ENCODE measurements at places on chromosomes 2 and 18.

DNA sequence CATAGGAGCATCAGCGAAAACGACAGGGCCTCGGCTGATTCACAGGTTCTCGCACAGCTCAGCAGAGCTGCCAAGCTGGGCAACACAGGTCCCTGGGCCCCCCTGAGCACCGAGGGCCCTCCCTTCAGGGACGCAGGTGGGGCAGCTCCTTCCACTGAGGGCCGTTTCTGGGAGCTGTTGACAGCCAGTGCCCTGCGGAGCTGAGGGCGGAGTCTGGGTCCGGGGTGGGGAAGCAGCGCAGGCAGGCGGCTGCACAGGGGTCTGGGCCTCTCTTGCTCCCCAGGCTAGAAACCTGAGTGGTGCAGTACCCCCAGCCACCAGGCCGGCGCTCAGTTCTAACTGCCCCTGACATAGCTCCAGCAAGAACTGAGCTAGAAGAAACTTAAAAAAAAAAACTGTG lies 65.7 kb downstream of the PXDN start:
- no peak for DNase-seq

GRCh38 chr2:8518979-8519668 lies 162.7 kb upstream of the ID2 start:
- no peak for DNase-seq

- no peak for DNase-seq
Measured at GRCh38 chr2:55771612-55772011, 78.0 kb upstream of the PNPT1 start.

GRCh38 chr18:50262977-50263376 lies 3.3 kb downstream of the CFAP53 start:
- DNase-seq: no peak

- no peak for DNase-seq
Measured at GRCh38 chr2:151630372-151630771, 103.9 kb downstream of the NEB start.

DNA sequence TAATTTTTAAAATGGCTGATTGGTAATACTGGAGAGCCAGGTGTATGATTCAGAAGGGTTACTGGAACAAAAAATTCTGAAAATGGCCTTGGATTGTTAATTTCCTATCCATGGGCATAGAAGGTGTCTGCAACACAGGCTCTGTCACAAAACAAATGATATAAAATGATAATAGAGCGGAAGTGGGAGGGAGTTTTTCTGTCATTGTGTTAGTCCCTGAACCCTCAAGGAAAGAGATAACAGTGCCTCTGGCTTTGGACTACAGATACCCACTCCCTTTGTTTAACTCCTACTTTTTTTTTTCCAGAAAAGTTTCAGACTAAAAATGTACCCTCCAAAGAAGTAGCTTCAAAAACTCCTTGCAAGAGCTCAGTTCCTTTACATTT lies 28.0 kb upstream of the YES1 start:
- no peak for DNase-seq

DNA sequence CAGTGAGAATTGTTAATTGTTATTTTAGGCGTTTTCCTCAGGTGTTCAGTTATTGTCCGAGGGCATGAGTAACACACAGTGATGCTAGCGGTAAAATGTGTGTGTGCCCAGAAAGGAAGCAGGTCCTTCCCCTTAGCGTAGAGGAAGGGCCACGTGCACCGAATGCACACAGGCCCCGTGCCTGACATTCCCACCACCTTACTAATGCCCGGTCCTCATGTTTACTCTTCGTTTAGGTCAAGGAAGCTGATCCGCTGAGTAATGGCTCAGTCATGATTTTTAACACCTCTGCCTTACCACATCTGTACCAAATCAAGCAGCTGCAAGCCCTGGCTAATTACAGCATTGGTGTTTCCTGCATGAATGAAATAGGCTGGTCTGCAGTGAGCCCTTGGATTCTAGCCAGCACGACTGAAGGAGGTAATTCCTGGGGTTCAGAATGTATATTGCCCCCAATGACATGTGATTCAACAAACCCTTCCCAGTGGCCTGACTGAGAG lies 76.7 kb downstream of the MERTK start:
- DNase-seq: peak; percentile 95

GRCh38 chr2:78262713-78263375 lies 740.7 kb upstream of the LRRTM4 start:
- no peak for DNase-seq

DNA sequence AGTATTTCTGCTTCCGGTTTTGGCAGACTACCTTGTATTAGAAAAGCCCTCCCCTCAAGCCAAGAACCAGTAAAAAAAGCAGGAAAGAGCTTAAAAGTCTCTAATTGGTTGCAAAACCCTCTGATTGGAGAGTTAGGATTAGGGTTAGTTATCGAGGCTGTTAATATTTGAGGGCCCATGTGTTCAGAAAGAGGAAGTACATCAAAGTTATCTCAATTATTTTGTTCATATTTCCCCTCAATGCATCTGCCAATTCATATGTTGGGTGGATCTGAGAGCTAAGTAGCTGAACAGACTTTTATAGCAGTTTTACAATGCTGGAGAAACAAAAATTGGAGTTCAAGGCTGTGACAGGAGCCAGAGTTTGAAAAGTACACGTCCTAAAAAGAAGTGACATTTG lies 43.1 kb upstream of the KLHL14 start:
- DNase-seq: no peak

GRCh38 chr2:27191070-27191829 lies 20.6 kb upstream of the ATRAID start:
- no peak for DNase-seq

DNA sequence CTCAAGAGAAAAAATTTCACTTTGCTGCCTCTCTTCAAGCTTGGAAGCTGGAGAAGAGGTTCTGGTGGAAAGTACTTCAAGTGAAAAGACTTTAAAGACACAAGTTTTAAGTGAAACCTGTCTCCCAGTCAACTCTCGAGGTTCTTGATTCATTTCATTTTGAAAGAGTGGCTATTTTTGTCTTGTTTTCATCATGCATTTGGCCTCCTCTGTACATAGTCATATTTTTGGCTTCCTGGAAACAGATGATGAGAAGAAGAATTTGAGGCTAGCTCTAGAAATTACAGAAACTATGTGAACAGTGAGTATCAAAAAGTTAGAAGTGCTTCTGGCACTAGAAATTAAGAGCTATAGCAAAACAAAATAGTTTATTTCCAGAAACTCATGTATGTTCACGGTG lies 124.8 kb downstream of the DTNA start:
- no peak for DNase-seq

GRCh38 chr18:70672581-70672980 lies 383.7 kb downstream of the SOCS6 start:
- no peak for DNase-seq

DNA sequence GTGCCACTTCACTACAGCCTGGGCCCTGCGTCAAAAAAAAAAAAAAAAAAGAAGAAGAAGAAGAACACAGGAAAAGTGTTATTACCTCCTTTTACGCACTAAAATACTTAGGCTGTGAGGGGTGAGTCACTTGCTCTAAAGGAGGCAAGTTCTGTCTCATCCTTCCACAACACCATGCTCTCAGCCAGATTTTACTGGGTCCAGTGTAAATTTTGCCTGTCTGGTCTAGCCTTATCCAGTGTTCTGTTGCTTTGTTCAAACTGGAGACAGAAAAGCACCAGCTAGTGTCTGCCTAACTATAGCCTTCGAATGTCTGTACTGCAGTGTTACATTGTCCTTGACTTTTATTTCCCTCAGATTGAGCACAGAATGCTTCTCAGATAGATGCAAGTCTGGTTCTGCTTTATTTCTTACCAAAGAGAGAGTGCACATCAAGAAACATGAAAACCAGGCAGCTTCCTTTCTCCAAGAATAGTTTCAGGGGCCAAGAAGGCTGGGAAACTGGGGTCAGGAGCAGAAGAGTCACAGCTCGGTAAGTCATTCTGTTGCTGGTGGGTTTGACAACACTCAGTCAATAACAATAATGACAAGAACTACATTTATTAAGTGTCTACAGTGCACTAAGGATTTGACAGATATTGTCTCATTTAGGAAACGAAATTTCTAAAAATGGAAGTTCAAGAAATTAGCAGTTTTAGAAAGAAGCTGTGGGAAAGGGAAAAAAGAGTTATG lies 3.1 kb upstream of the MSGN1 start:
- peak; percentile 43 for DNase-seq

- no peak for DNase-seq
Measured at GRCh38 chr18:74513883-74514205, 17.7 kb downstream of the CNDP2 start.

All from HFF-Myc (cell line).